ENCODE measurements at places on chromosomes 16 and 17.

GRCh38 chr16:46817961-46818360, 13.0 kb downstream of the C16orf87 start:
- DNase-seq, result no peak

DNA sequence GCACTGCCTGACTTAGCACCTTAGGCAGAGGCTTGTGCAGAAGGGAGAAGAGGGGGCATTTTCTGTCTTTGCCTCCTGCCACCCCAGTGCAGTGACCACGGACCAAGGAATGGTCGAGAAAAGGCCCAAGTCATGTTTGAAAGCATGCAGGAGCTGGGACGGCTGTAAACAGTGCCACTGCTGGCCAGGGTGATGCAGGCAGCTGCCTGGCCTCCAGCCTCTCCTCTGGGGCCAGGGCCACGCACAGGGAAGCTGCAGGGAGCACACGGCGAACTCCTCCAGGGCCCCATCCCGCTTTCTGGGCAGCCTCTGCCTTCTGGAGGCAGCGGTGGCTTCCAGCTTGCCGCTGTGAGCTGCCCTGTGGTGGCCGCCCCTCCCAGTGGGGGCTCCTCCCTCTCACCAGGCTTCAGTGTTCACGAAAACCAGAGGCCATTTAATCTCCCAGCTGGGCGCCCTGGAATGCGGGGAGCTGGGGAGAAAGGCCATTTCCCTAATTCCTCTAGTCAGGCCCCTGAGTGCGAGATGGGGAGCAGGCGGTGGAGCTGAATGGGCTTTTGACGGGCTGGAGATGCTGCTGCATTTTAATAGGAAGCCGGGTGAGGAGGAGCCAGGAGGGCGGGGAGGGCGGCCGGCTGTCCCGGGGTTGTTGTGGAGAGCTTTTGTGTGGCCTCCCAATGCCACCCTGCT, 28.7 kb upstream of the DNAI2 start:
- no peak for DNase-seq

GRCh38 chr16:84925092-84925772, 86.1 kb downstream of the ZDHHC7 start:
- DNase-seq, result peak; percentile 39

DNA sequence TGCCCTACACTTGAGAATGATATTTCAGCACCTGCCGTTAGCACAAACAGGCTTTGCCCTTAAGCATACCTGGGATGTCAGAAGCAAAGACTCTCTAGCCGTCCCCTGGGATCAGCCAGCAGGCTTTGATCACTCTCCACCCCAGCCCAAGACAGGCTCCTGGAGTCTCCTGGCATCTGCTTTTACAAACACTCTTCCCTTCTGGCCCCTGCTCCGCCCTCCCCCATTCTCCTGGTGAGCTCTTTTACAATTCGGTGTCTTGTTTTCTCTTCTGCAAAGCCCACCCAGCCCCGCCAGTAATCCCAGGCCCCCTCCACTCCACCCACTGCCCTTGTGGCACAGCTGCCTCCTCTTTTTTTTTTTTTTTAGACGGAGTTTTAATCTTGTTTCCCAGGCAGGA, 50.4 kb downstream of the KATNIP start:
- no peak for DNase-seq

GRCh38 chr16:89230255-89230654, 12.8 kb downstream of the ZNF778 start:
- DNase-seq, result no peak

GRCh38 chr16:2798723-2799204, 494 bp downstream of the PRSS41 start:
- no peak for DNase-seq

GRCh38 chr16:13076878-13077277, 175.5 kb downstream of the SHISA9 start:
- no peak for DNase-seq

DNA sequence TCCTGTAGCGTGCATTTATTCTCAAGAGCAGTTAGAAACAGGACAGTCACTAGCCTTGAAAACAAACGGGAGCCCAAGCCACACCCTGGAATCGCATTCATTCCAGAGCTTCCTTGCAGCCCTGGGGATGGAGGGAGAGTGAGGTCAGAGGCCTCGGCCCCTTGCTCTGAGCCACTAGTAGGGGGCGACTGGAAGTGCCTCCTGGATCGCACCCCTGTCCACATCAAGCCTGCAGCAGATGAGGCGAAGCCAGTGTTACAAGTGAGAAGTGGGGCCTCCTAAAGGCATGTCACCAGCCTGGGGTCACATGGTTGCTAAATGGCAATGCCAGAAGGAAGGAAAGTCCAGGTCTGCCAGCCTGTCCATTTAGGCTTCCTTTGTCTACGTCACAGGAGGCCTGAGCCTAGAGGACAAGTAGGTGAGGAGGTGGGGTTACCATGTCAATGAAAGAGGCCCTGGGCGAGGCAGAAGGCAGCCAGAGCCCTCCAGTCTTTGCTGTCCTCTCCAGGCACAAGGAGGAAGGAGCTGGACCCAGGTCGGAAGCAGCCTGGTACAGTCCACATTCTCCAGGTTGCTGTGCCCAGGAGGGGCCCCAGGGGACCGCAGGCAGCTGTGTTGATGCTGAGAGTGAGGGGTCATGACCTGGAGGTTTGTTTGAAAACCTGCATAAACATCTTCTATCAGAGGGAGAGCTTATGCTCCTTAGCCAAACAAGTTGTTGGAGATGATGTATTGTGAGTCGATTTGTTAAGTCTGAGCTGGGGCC, 3.0 kb upstream of the RCVRN start:
- no peak for DNase-seq

- no peak for DNase-seq
Measured at GRCh38 chr17:35841505-35841904, 27.2 kb downstream of the HEATR9 start.

DNA sequence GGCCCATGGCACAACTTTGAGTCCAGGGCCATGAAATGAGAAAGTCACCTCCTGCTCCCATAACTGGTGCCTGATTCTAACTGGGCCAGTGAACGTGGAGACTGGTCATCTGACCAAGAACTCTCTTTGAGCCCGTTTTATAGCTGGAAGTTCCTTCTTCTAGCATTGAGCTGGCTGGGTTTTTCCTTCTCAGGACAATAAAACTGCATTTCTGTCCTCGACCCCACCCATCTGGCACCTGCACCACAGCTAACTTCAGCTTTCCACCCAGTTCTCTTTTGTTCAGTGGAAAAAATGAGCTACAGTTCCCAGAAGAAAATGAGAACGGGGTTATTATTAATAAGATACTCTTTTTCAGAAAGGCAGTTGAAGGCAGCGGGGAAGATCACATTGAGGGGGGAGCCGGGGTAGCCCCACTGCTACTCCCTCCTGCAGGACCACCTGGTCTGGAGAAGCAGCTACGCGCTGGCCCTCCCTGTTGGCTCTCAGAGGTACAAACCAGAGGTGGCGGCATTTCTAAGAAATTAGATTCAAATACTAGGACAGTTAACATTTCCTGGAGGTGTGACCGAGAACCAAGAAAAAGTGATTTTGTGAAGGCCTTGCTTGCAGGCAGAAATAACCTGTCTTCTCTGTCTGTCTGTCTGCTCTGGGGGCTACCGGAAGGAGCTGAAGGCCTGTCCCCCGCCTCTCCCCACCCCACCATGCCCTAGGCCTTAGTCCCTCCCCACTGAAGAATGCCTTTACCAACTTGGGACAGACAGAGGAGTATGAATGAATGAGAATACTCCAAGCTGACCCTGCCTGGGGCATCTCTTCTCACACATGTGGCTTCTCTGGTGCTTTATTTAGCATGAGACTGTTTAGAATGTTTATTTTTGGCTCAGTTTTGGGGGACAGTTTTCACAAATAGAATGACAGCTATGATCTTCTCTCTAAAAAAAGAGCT, 123.9 kb downstream of the XYLT1 start:
- no peak for DNase-seq

GRCh38 chr16:89417352-89417751, 73.0 kb downstream of the ANKRD11 start:
- no peak for DNase-seq

DNA sequence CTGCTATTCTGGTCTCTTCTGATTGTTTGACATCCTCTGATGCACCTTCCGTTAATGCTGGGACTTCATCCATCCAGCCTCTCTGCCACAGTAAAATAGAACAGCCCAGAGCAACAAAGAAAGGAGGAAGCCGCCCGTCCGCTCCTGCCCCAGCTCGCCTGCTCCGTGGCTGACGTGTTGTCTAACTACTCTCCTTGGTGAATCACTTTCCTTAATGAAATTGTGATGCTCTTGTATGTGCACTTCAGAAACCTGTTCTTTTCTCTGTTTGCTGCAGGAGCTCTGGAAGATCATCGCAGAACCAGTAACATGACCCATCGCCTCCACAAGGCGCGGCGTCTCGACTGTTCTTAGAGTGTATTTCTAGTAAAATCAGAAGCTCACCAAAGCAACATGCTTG, 24.3 kb downstream of the METTL22 start:
- DNase-seq, result no peak

DNA sequence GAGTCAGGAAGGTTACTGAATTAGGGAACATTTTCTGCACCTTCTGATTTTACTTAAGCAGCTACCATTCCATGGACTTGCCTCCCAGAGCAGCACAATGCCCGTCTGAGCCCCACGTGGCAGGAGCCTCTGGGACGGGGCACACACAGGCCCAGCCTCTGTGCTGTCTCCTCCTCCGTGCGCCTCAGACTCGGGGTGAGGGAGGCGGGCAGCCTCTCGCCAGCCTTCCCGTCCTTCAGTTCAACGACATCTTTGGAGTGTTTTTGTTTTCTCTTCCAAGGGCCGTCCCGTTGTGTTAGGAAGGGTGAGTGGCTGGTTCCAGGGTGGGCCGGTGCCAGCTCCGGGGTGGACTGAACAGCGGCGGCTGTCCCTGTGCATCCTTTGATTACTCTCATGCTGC, 31.8 kb downstream of the NDEL1 start:
- DNase-seq, result no peak

- DNase-seq, result no peak
Measured at GRCh38 chr17:13036751-13037150, 18.9 kb upstream of the ELAC2 start.

DNA sequence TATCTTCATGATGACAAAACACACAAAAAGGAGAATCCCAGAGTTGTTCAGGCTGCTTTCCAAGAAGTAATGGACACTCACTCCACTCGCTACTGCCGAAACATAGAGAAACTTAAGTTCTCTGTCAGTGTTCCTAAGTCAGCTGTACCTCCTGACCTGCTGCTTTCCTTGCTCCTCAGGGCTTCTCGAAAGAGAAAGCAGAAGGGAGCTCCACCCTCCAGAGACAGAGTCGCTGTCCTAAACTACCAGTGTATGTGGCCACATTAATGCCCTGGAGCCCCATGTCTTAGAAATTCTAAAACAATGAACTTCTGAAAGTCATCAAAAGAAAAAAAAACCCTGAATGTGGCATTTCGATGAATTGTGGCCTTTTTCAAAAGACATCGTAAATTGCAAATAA, 390.8 kb upstream of the MON1B start:
- DNase-seq, result no peak

GRCh38 chr16:749010-749409, 8.2 kb upstream of the CIAO3 start:
- no peak for DNase-seq

- no peak for DNase-seq
Measured at GRCh38 chr17:15946611-15947120, 1.7 kb downstream of the ADORA2B start.

GRCh38 chr17:76262732-76263344, 2.3 kb upstream of the UBALD2 start:
- no peak for DNase-seq

DNA sequence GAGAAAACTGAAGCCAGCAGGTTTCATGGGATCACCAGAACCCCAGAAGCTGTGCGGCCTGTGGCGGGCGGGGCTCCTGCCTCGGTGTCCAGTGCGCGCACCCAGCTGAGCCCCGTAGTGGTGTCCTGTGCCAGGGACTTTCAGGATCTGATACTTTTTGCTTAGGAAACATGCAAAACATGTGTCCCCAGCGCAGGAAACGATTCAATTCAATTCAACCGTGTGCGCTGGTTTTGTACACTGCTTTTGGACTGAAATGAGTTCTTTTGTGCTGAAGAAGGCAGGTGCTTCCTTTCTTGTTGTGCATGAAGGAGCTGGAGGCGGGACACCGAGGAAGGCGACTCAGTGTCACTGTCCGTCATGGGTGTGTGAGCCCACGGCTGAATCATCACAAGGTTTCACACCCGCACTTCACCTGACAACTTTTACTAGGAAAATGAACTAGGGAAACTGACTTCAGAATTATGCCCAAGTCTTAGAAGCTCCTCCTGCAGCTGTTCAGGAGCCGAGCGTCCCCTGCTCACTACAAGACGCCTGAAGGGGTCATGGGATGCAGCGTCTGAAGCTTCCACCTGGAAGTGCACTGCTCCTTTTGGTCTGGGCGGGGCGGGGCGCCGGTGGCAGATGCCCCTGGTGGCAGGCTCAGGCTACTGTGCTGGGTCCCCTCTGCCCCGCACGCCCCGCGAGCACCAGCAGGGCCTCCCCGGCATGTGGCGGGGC, 31.4 kb upstream of the ZNF750 start:
- DNase-seq, result no peak

DNA sequence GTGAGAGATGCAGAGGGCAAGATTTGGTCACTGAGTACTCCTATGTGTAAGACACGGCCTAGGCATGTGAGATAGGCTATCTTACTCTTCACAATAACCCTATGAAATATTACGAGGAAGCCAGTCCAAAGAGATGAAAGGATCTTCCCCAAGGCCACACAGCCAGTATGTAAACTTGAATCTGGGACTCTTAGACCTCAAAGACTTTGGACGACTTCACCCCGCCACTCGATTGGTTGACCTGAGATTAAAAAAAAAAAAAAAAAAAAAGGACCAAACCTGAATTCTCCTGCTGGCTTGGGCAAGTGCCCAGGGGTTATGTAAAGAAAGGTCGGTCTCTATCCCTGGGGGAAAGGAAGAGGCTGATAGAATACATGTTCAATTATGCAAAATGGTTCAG, 33.1 kb downstream of the PIPOX start:
- DNase-seq, result no peak

GRCh38 chr17:28113269-28113668, 70.8 kb downstream of the NLK start:
- no peak for DNase-seq

DNA sequence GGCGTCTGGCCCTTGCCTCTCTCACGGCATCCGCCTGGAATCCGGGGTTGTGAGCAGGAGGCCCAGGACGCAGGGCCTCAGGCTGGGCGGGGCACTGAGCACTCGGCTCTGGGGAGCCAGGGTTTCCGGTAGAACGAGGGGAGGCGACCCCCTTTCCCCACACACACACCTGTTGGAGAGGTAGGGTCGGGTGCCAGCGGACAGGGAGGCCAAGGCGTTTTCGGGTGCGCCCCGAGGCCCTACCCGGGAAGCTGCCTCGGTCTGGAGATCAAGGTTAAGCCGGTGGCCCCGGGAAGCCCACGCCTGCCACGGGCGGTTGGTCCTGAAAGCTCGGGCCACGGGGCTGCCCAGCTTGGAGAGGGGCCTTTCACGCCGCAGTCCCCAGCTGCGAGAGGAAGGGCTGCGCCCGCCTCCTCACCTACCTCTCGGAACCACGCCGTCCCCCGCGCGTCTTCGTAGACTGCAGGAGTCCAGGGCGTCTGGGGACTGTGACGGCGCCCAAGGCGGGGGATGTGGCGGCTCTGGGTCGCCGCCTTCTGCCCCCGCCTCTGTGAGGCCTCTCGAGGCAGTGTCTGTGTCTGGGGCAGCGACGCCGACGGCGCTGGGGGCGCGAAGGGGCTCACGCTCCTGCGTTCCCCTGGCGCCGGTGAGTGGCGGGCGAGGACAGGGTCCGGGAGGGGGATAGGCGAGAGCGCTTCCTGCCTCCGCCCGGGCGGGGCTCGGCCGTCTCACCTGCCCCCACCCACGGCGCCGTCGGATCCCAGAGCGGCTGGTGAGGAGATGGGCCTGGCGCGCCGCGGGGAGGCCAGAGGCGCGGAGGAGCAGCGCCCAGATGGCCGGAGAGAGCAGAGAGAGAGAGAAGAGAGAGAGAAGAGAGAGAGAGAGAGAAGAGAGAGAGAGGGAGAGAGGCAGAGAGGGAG, 20.3 kb upstream of the HOXB9 start:
- DNase-seq, result no peak
